GM06990 (cell line): ENCODE measurements at places on chromosomes 12 and 14.

DNA sequence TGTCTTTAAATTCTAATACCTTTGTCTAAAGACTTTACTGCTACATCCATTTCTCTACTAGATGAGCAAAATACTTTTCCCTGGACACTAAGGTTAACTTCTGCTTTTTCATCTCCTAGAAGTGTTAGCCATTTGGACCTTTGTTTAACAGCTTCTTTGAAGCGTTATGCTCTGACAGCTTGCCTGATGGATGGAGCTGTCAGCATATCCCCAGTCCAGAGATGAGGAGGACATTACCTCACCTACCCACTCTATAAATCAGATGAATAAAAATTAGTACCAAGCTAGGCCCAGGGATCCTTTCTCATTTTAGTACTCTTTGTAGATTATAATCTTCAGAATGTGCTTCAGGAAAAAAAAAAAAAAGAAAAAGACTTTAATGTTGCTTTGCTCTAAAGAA is 222.7 kb downstream of the PELI2 start:
- DNase-seq = no peak

DNA sequence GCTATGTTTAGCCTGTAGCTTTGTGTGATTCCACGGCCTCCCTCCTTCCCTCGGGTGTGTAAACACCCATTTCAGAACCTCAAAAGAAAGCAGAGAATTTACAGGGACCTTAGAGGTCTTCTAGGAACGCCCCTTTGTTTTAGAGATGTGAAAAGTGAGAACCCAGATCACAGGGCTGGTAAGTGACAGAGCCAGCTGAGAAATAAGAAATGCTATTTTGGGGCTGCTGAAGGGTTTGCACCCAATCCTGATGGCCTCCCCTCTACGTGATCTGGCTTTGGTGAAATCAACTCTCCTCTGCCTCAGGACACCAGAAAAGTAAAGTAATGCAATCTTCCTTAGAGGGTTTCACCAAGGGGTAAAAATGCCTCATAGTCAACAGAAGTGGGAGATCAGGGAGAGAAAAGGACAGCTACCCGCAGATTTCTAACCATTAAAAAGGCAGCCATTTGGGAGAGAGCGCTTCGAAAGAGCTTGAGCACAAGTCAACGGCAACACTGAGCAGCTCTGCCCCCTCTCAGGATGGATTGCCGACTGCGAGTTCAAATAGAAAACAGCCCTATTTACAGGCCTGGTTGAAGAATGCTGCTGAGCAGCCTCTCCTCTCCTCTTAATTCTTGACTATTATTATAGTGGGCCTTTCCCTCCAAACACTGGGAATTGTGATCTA is 78.5 kb upstream of the RASSF3 start:
- DNase-seq = no peak

DNA sequence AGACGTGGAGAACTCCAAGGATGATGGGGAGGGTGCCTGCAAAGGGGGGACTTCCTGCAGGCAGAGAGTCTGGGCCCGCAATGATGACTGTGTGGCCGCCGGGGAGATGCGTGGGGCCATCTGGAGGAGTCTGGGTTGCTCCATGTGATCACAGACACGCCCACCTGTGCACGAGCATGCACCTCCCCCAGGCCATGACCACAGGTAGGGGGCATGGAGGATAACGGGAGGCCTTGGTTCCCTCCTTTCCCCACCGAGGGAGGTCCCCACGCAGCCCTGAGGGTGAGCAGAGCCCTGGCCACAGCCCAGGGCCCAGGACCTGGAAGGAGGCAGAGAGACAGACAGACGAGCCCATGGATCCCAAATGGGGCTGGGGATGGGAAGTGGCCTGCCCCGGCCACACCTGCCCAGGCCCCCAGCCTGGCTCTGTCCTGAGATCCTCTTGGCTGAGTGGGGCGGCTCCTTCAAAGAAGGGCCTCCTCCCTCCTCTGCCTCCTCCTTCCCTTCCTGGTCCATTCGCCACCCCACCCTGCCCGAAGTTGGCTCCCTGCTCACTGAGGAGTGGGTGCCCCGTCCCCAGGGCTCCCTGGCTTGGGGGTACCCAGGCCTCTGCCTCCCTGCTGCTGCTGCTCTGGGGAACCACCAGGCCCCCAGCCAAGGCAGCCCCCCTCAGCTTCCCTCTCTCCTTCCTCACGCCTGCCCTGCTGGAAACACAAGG is 138.2 kb downstream of the CALM1 start:
- DNase-seq = no peak

- no peak for DNase-seq
These were observed 50.3 kb downstream of the HECTD4 start for GRCh38 chr12:112331886-112332285.

DNA sequence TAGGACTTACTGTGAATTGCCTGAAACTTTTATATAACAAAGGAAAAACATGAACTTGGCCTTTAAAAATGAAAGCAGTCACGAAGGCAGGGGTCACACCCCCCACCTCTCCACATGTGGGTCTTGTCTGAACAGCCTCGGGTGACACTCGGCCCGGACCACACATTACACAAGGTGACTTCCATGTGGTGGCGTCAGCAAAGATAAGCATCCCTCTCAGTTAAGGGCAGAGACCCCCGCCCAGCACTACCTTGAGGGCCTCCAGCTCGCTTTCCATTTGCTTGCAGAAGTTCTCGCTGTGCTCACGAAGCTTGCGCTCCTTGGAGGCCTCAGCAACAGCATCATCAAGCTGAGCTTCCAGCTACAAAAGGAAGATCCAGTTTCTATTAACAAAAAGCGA is 47.4 kb downstream of the AMN start:
- DNase-seq = no peak

DNA sequence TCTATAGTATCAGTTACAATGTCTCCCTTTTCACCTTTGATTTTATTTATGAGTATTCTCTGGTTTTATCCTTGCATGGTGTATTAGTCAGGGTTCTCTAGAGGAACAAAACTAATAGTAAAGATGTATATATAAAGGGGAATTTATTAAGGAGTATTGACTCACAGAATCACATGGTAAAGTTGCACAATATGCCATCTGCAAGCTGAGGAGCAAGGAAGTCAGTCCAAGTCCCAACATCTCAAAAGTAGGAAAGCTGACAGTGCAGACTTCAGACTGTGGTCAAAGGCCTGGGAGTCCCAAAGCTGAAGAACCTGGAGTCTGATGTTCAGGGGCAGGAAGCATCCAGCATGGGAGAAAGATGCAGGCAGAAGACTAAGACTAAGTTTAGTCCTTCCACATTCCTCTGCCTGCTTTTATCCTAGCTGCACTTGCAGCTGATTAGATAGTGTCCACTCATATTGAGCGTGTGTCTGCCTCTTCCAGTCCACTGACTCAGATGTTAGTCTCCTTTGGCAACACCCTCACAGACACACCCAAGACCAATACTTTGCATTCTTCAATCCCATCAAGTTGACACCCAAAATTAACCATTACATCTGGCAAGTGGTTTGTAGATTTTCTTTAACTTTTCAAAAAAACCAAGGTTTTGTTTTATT is 308.0 kb upstream of the LMO3 start:
- DNase-seq = no peak

DNA sequence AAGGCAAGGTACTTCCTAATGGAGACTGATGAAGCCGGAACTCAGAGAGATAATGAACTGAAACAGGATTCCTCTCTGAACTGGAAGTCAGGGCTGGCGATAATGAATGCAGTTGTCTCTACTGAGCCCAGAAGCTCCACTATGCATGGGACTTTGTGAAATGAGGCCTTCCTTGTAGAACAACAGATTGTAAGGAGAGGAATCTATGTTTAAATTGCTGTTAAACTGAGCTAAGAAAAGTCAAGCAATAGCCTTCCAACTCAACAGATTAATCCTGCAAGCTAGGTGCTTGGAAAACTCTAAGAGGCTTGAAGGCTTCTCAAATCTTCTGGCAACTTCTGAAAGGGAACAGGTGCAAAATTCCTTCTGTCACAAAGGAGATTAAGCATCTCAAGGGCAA is 119.5 kb upstream of the ARHGAP5 start:
- DNase-seq = no peak

DNA sequence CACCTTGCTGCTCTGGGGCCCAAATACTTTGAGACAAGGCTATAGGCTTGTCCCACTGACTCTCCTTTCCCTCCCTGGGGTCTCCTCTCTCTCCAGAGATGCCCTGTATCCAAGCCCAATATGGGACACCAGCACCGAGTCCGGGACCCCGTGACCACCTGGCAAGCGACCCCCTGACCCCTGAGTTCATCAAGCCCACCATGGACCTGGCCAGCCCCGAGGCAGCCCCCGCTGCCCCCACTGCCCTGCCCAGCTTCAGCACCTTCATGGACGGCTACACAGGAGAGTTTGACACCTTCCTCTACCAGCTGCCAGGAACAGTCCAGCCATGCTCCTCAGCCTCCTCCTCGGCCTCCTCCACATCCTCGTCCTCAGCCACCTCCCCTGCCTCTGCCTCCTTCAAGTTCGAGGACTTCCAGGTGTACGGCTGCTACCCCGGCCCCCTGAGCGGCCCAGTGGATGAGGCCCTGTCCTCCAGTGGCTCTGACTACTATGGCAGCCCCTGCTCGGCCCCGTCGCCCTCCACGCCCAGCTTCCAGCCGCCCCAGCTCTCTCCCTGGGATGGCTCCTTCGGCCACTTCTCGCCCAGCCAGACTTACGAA is 3.1 kb downstream of the NR4A1 start:
- no peak for DNase-seq

GRCh38 chr12:78384541-78384940 is 480.0 kb upstream of the SYT1 start:
- no peak for DNase-seq

GRCh38 chr12:115763376-115763775 is 514.1 kb downstream of the MED13L start:
- DNase-seq = no peak

DNA sequence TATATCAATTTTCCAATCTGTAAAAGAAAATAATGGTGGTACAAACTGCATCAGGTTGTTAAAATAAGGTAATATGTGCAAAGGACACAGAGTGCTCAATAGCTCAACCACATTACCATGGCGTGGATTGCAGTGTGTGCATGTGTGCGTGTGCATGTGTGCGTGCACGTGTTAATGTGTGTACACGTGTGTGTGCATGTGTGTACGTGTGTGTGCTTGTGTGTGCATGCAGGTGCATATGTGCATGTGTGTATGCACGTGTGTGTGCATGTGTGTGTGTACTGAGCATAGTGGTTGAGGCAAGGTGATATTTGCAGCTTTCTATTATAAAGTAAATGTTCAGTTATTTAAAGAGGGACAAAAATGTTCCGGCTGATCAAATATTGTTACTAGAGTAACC is 115.6 kb downstream of the NT5DC3 start:
- DNase-seq = no peak
